ENCODE measurements at places on chromosomes 5 and 9.
A peak's percentile ranks its signal among the peaks of the same experiment; 100 is the strongest.

- DNase-seq: peak; percentile 84
Measured at GRCh38 chr5:151315998-151316597, 12.5 kb upstream of the SLC36A3 start.

DNA sequence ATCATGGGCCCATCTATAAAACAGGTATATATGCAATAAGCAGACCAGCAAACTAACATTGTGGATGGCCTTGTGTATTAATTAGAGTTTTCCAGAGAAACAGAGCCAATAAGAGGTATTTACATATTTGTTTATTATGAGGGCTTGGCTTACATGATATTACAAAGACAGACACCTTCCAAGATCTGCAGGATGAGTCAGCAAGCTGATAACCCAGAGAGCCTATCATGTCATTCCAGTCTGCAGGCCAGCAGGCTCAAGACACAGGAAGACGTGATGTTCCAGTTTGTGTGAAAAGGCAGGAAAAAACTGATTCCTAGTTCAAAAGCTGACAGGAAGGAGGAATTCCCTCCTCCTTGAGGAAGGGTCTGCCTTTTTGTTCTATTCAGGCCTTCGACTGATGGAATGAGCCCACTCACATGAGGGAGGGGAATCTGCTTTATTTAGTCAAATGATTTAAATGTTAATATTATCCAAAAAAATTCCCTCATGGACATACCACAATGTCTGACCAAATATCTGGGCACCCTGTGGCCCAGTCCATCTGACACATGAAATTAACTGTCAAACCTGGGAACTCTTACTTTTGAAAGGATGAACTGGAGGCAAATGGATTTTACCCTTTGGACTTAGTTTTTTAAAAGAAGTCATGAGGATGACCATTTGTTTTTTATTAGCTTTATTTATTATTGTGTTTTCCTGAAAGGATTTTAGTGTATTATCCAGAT, 161.2 kb upstream of the CHD1 start:
- DNase-seq: no peak

DNA sequence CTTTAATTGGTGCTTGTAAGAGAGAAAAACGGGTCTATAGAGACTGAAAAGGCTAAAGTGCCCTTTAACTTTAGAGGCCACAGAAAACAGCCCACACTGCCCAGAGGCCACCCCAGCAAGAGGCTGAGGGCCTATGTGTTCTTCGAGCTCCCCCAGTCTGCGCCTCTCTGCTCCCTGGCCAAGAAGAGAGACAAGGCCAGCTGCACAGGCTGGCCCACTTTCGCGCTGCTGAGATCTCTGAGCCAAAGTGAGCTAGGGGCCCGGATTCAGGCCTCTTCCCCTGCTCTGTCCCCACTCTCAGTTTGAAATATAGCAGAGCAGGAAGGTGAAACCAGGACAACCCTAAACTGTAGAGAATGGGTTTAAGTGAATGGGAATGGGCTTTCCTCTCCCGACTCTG, 132.0 kb upstream of the TRIM32 start:
- DNase-seq: no peak

DNA sequence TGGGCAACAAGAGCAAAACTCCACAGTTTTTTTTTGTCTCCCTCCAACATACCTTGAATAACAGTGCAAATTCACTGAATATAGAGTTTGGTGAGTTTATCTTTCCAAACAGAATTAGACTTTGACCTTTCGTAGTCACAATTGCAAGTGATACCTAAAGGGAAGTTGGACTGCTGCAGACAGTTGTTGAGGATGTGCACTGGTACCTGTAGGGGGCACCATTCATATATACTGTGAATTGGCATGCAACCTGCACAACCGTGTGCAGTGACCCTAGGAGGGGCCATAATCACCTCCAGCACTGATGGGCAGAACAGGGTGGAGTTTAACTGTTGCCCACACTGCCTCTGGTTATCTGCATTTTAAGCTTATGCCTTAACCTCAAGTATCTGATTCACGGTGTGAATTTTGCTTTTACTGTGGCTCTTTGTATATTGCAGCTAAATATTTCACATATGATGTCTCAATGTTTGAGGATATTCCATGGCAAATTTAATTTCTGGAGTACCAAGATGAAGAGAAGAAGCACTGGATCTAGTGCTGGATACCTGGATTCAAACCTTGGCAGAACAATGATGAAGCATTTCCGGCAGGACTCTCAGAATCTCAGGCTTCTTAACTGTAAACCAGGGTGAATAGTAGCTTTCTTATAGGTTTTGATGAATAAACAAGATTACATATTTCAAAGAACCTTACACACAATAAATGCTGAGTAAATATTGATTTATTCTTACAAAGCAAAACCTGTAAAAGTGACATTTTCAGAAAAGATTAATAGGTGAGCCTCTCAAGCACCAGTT, 144.3 kb downstream of the ACTBL2 start:
- DNase-seq: peak; percentile 57

DNA sequence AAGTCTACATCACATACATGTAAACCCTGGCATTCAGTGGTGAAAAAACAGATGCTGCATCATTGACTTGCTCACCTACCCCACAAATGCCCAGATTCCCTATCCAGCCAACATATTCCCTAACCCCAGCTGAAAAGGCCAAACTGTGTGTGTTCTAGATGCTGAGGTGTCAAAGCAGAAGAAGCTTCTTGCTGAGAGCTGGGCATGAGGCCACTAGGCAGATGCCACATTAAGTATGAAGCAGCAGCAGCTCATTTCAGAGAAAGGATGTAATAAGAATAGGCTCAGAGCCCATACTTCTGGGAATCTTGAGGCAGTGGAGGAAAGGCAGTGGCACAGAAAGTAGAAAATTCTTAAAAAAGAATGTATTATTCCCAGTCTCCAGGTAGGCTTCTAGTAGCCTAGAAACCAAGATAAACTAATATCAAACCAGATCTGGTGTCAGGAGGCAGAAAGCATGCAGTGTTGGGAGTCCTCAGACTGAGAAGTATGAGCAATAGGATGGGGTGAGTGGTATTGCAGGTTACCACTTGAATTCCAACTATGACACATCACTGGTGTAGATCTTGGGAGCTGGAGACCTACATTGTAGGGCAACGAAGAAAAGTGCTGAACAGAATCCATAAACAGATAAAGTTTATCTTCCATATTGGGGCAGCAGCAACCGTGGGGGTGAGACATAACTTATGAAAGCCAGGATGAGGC, 71.9 kb upstream of the GRHPR start:
- DNase-seq: peak; percentile 13

DNA sequence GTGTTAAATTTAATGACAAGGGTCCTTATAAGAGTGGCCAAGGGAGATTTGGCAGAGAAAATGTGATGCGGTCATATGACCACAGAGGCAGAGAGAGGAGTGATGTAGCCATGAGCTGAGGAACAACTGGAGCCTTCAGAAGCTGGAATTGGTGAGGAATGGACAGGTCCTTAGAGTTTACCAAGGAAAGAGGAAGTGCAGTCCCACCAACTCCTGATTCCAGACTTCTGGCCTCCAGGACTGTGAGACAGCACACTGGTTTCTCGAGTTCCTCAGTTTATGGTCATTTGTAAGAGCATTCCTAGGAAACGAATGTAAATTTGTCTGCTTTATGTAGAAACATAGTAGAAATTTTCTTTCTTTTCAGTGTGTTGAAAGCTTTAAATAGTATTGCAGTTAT, 410.1 kb downstream of the CDH18 start:
- no peak for DNase-seq

DNA sequence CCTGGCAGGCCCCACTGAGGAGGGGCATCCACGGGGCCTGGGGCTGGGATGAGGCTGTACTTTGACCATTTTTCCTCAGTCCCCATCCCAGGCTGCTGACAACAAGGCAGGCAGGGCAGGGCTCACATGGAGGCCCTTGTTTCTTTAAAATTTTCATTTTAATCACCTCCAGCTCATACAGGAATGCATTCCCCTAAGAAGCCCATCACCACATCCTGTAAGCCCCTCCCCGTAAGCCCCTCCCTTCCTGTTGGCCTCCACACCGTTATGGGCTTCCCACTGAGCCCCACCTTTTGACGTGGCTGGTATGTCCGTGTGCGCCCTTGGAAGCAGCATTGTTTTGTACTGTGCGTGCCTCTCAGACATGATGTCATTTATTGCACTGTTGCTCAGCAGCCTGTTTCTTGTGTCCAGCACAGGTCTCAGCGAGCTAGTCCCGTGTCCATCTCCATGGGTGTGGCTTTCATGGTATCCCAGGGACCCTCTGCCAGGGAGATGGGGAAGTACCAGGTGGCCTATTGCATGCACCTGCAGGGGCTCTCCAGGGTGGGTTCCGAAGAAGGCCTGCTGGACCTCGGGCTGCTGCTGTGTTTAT, 22.4 kb downstream of the PHF2 start:
- peak; percentile 42 for DNase-seq

- DNase-seq: no peak
Measured at GRCh38 chr5:56024810-56025150, 30.0 kb upstream of the IL6ST start.

DNA sequence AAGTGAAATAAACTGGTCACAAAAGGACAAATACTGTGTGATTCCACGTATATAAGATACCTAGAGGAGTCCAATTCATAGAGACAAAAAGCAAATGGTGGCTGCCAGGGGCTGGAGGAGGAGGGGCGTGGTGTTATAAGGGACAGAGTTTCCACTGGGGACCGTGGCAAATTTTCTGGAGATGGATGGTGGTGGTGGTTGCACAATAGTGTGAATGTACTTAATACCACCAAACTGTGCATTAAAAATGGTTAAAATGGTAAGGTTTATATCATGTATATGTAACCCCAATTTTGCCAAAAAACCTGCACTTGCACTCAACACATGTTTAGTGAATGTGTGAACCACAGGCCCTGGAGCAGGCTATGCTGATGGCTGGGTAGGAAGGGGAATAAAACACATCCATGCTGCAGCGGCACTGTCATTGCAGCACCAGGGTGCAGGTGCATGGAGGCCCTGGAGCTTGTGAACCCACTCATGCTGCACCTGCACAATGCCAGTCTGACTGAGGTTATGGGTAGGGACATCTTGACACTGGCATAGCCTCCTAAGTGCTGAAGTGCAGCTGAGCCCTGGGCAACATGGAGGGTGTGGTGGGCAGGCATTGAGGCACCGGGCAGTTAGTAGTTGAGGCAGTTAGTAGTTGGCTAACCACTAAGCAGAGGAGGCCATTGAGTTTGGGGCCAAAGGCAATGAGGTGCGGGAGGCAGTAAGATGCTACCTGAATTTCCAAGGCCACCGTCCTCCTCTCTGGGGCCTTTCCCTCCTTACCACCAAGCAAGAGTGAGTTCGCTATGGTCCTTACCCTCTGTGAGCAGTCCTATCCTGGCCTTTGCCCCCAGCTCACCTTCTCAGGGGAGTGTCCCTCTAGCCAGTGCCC, 3.5 kb upstream of the PHF2 start:
- DNase-seq: no peak

DNA sequence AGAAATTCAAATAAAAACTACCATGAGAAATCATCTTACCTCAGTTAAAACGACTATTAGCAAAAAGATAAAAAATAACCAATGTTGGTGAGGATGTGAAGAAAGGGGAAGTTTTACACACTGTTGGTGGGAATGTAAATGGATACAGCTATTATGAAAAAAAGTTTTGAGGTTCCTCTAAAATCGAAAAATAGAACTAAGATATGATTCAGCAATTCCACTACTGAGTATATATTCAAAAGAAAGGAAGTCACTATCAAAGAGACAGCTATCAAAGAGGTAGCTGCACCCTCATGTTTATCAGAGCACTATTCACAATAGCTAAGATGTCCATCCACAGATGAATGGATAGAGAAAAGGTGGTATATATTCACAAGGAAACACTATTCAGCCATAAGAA, 1888.4 kb downstream of the MAT2B start:
- no peak for DNase-seq

GRCh38 chr5:98771382-98772109, 1.9 kb upstream of the RGMB start:
- DNase-seq: peak; percentile 94

GRCh38 chr5:60036192-60036938, 142.8 kb upstream of the PDE4D start:
- no peak for DNase-seq

DNA sequence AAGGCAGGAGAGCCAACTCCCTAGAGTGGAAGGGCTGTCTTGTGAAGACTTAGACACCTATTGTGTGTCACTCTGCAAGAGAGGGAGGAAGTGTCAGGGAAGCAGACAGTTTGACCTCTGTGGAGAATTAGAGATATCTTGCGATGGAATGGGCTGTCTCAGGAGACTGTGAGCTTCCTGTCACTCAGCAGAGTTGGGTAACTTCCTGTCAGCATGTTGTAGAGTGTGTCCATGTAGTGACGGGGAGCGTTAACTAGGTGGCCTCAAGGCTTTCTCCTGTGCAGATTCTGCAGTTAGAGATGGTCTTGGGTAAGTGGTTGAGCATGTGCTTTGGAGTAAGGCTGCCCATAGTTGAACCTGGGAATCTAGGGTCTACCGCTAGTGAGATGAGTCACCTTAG, 136.5 kb downstream of the KIF4B start:
- no peak for DNase-seq

- no peak for DNase-seq
Measured at GRCh38 chr5:75622564-75622963, 11.3 kb downstream of the ANKDD1B start.

DNA sequence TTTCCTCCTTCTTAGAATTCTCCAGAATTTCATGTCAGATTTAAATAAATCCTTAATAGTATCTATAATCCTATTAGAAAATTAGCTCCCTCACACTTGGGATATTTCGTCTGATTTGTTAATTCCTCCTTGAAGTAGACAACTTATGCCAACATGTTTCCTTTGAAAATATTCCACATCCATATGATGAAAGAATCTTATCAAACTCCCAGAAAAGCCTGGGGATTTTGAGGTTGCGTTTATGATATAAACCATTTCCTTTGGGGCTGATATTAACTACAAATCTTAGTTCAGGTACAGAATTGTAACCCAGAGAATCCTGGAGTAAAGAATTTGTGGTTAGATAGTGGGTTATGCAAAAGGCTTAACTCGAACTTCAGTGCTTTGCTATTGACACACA, 2373.8 kb upstream of the ACO1 start:
- no peak for DNase-seq

DNA sequence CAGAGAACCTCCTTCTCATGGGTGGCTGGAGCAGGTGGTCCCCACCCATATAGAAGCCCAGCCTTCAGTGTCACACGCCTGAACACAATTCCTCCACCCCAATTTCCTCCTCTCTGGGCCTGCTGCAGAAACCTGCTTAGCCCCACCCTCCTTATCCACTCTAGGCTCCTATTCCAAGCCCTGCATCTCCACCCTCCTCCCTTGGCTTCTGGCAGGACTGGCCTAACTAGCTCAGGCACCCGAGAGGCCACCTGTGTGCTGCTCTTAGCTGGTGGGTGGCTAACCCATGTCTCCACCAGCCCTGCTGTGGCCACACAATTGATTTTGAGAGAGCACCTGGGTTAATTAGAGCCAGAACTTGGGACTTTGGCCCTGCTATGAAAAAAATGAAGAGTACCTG, 77.3 kb upstream of the ATP10B start:
- DNase-seq: no peak

- peak; percentile 31 for DNase-seq
Measured at GRCh38 chr5:65263321-65263720, 218.4 kb downstream of the ADAMTS6 start.

DNA sequence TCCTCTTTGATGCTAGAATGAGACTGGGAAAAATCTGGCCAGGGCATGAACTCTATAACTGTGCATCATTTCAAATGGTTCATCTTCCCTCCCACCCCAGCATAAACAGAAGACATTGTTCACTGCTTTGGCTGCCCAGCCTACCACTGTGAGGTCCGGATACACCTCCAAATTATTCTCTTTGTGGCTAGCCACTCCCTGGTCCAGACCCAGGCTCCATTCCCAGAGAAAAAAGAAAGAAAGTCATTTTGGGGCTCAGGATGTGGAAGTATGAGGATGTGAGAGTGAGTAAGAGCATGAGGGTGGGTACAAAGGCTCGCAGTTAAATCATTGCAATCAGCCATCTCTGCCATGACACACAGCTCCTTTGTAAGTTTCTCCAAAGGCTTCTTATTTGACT, 559.2 kb downstream of the PSAT1 start:
- DNase-seq: no peak
